Small intestine (tissue), 16 donors: ENCODE measurements at places on chromosomes 3 and 15.
A peak's percentile ranks its signal among the peaks of the same experiment; 100 is the strongest.

DNA sequence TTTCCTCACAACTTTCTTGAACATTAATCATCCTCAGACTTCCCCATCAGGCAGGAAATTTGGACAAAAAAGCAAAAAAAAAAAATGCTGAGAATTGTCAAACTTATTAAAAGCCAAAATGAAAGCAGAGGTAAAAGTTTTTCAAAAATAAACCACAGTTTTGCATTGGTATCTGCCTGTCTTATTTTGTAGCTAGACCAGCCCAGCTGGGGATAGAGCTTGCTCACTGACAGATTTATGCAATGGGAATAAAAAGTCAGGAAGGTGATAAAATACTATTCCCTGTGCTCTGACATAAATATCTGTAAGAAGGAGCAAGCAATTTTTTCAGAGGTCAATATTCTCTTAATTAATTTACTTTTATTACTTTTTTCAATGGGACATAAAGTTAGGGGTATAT lies 1006.7 kb upstream of the ALCAM start:
- no peaks in the 10 kb centered on the region for H3K36me3 ChIP-seq
- H3K27ac ChIP-seq, result no peak overlapping the region
- no peak for DNase-seq
- no peaks in the 10 kb centered on the region for H3K27me3 ChIP-seq
- H3K4me3 ChIP-seq, result no peak overlapping the region
- no peaks in the 10 kb centered on the region for H3K4me1 ChIP-seq

DNA sequence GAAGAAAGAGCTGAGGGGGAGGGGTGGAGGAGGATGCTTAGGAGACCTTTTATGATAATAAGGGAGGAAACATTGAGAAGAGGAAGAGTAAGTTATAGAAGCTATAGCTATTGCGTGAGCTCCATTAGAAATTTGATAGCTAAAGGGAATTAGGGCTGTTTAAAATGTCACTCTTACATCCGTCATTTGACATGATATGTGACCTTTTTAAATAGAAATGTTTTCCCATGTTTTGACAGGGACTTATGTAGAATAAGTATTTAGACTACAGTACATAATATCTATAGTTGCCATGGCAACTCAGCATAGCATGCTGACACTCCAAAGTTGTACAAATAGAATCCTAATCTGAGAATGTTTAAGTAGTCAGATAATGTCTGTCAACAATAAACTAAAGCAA lies 19.2 kb downstream of the RAD51 start:
- H3K36me3 ChIP-seq, result peaks cover 2% of the 10 kb centered on the region
- no peaks in the 10 kb centered on the region for H3K4me1 ChIP-seq
- H3K4me3 ChIP-seq, result no peak overlapping the region

DNA sequence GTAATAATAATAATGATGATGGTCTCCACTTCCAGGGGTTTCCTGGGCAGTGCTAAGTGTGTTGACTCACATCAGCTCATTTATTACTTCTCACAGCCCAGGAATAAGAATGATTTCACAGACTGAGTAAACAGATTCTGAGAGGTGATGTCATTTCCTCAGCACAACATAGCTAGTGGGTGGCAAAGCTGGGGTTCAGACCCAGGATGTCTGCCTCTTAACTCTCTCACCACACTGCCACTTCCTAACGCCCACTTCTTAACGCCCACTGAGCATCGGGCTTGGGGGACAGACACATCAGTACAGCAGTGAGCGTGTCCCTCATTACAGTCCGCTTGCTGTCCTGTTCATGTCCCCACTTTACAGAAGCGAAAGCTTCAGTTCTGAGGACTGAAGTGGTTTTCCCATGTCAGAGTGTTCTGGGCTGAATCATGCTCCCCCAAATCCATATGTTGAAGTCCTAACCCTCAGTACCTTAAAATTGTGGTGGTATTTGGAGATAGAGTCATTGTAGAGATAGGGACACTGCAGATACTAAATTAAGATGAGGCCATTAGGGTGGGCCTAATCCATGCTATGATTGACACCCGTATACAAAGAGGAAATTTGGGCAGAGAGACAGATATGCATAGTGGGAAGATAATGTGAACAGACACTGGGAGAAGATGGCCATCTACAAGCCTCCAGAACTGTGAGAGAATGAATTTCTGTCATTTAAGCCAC lies 68.0 kb downstream of the ATP2B2 start:
- no peaks in the 10 kb centered on the region for H3K4me1 ChIP-seq
- no peaks in the 10 kb centered on the region for H3K27me3 ChIP-seq
- DNase-seq, result peak; percentile 2
- H3K4me3 ChIP-seq, result no peak overlapping the region
- H3K36me3 ChIP-seq, result no peaks in the 10 kb centered on the region
- no peak overlapping the region for H3K27ac ChIP-seq

GRCh38 chr3:169255511-169255910 lies 408.0 kb downstream of the MECOM start:
- DNase-seq, result no peak
- H3K27me3 ChIP-seq, result no peaks in the 10 kb centered on the region
- no peak overlapping the region for H3K4me3 ChIP-seq

DNA sequence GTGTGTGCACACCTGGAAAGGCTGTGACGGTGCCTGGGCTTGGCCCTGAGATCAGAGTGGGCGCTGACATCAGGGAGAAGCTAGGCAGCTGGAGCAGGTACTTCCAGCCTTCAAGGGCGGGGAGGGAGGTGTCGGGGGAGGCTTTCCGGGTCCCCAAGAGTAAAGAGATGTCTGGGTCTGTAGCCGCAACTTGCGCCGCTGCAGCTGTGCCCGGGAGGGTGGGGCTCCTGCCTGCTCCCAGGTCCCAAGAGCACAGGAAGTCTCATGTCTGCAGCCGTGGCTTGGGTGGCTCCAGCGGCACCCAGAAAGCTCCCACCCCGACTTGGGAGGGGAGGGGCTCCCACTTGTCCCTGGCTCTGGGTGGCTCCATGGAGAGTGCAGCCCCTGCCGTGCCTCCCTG lies 103.2 kb upstream of the BNIP2 start:
- no peaks in the 10 kb centered on the region for H3K4me1 ChIP-seq
- no peak overlapping the region for H3K27ac ChIP-seq
- no peaks in the 10 kb centered on the region for H3K27me3 ChIP-seq
- no peaks in the 10 kb centered on the region for H3K36me3 ChIP-seq
- H3K4me3 ChIP-seq, result no peak overlapping the region

DNA sequence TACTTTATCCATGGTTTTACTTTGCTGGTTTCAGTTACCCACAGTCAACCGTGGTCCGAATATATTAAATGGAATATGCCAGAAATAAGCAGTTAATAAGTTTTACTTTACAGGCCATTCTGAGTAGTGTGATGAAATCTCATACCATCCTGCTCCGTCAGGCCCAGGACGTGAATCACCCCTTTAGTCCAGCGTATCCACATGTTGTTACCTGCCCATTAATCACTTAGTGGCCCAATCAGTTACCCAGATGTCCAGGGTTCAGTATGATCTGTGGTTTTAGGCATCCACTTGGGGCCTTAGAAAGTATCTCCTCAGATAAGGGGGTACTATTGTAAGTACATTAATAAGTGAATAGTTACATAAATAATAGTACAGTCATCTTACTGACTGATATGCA lies 88.0 kb downstream of the TTBK2 start:
- no peaks in the 10 kb centered on the region for H3K27me3 ChIP-seq
- no peaks in the 10 kb centered on the region for H3K36me3 ChIP-seq
- DNase-seq, result peak; percentile 16
- no peak overlapping the region for H3K4me3 ChIP-seq
- no peaks in the 10 kb centered on the region for H3K4me1 ChIP-seq

- H3K4me1 ChIP-seq, result no peaks in the 10 kb centered on the region
- H3K27me3 ChIP-seq, result no peaks in the 10 kb centered on the region
Observed at GRCh38 chr3:22684739-22685138, 518.4 kb upstream of the UBE2E2 start.

GRCh38 chr15:100824211-100824610 lies 55.4 kb upstream of the ALDH1A3 start:
- no peak overlapping the region for H3K4me3 ChIP-seq
- H3K36me3 ChIP-seq, result no peaks in the 10 kb centered on the region
- no peak for DNase-seq
- no peaks in the 10 kb centered on the region for H3K27me3 ChIP-seq
- no peaks in the 10 kb centered on the region for H3K4me1 ChIP-seq

DNA sequence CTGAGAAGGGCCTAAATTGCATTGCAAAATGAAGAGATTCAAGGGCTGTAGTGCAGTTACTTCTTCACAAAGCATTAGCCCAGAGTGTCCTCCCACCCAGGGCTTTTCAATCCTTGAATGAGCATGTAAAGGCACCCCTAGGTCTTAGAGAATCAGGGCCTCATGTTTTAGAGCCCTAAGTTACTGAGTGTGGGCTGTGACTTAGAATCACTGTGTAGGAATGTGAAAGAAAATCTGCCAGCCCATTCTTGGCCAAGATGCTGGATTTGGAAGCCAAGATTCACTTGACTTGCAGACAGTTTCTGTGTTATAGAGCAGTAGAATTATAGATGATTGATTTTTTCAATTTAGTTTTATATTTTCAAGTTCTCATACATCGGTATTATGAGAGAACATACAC lies 153.2 kb downstream of the MYRIP start:
- no peaks in the 10 kb centered on the region for H3K27me3 ChIP-seq
- H3K4me1 ChIP-seq, result no peaks in the 10 kb centered on the region
- H3K4me3 ChIP-seq, result no peak overlapping the region
- H3K36me3 ChIP-seq, result no peaks in the 10 kb centered on the region

GRCh38 chr15:100580414-100580813 lies 21.6 kb downstream of the LINS1 start:
- H3K4me3 ChIP-seq, result no peak overlapping the region
- H3K27ac ChIP-seq, result no peak overlapping the region
- H3K4me1 ChIP-seq, result no peaks in the 10 kb centered on the region
- H3K36me3 ChIP-seq, result no peaks in the 10 kb centered on the region
- no peaks in the 10 kb centered on the region for H3K27me3 ChIP-seq

GRCh38 chr3:174170248-174170647 lies 688.9 kb upstream of the NAALADL2 start:
- no peaks in the 10 kb centered on the region for H3K4me1 ChIP-seq
- no peaks in the 10 kb centered on the region for H3K27me3 ChIP-seq
- H3K36me3 ChIP-seq, result no peaks in the 10 kb centered on the region
- H3K4me3 ChIP-seq, result no peak overlapping the region
- no peak for DNase-seq

DNA sequence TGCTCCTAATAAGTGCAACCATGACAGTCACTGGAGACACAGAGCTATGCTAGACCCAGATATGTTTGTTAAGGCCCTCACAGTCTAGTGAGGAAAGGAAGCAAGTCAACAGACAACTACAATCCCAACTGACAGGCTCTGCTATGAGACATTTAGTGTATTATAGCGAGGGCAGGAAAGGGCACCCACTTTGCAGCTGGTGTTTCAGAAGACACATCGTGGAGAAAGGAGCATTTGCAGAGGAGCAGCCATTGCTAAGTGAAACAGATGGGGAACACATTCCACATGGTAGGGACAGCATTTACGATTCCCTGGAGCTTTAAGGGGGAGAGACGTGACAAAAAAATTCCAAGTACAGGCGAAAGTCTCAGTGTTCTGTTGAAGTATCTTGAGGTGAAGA lies 685.6 kb downstream of the AGBL1 start:
- H3K4me1 ChIP-seq, result no peaks in the 10 kb centered on the region
- no peak overlapping the region for H3K4me3 ChIP-seq
- DNase-seq, result no peak
- H3K27me3 ChIP-seq, result no peaks in the 10 kb centered on the region
- no peaks in the 10 kb centered on the region for H3K36me3 ChIP-seq

- H3K4me1 ChIP-seq, result peaks cover 9% of the 10 kb centered on the region
- peak; percentile 42 for DNase-seq
- no peaks in the 10 kb centered on the region for H3K27me3 ChIP-seq
- H3K36me3 ChIP-seq, result no peaks in the 10 kb centered on the region
- H3K27ac ChIP-seq, result no peak overlapping the region
Observed at GRCh38 chr15:63420333-63420747, 38.7 kb upstream of the CA12 start.

- no peak for DNase-seq
- H3K36me3 ChIP-seq, result no peaks in the 10 kb centered on the region
- H3K27ac ChIP-seq, result no peak overlapping the region
Observed at GRCh38 chr3:155886915-155887314, 16.5 kb downstream of the GMPS start.

GRCh38 chr3:8793242-8793641 lies 23.8 kb upstream of the OXTR start:
- H3K27ac ChIP-seq, result no peak overlapping the region
- H3K27me3 ChIP-seq, result no peaks in the 10 kb centered on the region
- no peak overlapping the region for H3K4me3 ChIP-seq
- H3K4me1 ChIP-seq, result no peaks in the 10 kb centered on the region

DNA sequence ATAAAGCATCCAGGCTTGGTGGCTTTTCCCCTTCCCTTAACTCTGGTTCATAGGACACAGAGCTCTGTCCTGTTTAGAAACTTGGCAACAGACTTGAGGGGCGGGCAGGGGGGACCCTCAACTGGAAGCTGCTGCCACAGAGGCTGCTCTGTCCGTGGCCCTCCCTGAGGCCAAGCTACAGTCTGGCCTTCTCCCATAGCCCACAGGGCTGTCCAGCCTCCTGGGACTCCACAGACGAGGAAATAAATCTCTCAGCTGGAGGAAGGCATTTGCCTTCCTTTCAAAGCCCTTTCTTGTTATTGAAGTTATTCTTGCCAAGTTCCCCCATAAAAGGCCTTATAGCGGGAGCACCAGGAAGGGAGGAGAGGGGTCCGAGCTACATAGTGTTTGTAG lies 248.8 kb upstream of the TPM1 start:
- no peak for DNase-seq
- H3K27me3 ChIP-seq, result no peaks in the 10 kb centered on the region
- H3K27ac ChIP-seq, result no peak overlapping the region
- peaks cover 2% of the 10 kb centered on the region for H3K36me3 ChIP-seq
- H3K4me1 ChIP-seq, result no peaks in the 10 kb centered on the region
- no peak overlapping the region for H3K4me3 ChIP-seq

- no peak overlapping the region for H3K27ac ChIP-seq
- no peak for DNase-seq
- H3K4me1 ChIP-seq, result no peaks in the 10 kb centered on the region
- H3K27me3 ChIP-seq, result no peaks in the 10 kb centered on the region
- H3K36me3 ChIP-seq, result no peaks in the 10 kb centered on the region
Observed at GRCh38 chr3:119965692-119966091, 128.6 kb downstream of the GSK3B start.

DNA sequence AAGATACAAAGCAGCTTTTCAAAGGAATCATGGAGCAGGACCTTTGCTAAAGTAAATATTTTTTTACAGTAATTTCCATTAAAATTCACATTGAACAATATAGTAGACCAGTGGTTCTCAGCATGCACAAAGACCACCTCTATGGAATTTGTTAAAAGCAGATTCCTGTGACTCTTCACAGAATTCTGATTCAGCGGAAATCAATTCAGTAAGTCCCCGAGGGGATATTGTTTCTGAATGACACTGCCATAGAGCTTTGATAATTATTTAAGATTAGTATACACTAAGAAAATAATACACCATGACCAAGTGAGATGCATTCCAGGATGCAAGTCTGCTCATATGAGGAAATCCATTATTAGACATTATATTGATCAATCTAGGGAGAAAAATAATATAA lies 161.9 kb upstream of the TNIK start:
- no peak for DNase-seq
- H3K36me3 ChIP-seq, result no peaks in the 10 kb centered on the region
- H3K27me3 ChIP-seq, result no peaks in the 10 kb centered on the region
- no peak overlapping the region for H3K27ac ChIP-seq
- peaks cover 10% of the 10 kb centered on the region for H3K4me1 ChIP-seq
- H3K4me3 ChIP-seq, result no peak overlapping the region

- no peaks in the 10 kb centered on the region for H3K27me3 ChIP-seq
- H3K4me1 ChIP-seq, result no peaks in the 10 kb centered on the region
- H3K36me3 ChIP-seq, result no peaks in the 10 kb centered on the region
- H3K4me3 ChIP-seq, result no peak overlapping the region
Observed at GRCh38 chr15:57728436-57728835, 21.9 kb downstream of the POLR2M start.

GRCh38 chr3:114071786-114072185 lies 15.2 kb downstream of the QTRT2 start:
- no peak for DNase-seq
- H3K27ac ChIP-seq, result no peak overlapping the region
- no peak overlapping the region for H3K4me3 ChIP-seq
- H3K4me1 ChIP-seq, result no peaks in the 10 kb centered on the region
